ENCODE measurements at places on chromosomes 1 and 21.

- no peak for DNase-seq
Observed at GRCh38 chr1:202245391-202245790, 51.8 kb downstream of the LGR6 start.

DNA sequence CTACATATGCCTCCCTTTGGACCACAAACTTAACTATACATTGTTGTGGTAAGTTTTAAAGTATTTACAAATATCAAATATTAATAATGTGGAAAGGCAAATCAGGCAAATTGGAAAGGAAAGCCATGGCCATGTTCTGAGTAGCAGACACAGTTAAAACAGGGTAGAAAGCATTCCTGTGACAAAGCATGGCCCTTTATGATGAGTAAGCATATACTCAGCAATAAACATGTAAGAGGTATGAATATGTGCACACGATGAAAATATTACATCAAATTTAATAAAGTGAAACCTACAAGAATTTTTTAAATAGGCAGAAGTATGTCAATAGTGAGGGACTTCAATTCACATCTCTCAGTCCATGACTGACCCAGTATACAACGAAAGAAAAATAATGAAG, 389.2 kb downstream of the DSCAM start:
- DNase-seq: no peak

GRCh38 chr21:36613059-36613458, 85.9 kb upstream of the SIM2 start:
- no peak for DNase-seq

GRCh38 chr1:154943649-154944400, 7.3 kb upstream of the PMVK start:
- DNase-seq: peak; percentile 49

DNA sequence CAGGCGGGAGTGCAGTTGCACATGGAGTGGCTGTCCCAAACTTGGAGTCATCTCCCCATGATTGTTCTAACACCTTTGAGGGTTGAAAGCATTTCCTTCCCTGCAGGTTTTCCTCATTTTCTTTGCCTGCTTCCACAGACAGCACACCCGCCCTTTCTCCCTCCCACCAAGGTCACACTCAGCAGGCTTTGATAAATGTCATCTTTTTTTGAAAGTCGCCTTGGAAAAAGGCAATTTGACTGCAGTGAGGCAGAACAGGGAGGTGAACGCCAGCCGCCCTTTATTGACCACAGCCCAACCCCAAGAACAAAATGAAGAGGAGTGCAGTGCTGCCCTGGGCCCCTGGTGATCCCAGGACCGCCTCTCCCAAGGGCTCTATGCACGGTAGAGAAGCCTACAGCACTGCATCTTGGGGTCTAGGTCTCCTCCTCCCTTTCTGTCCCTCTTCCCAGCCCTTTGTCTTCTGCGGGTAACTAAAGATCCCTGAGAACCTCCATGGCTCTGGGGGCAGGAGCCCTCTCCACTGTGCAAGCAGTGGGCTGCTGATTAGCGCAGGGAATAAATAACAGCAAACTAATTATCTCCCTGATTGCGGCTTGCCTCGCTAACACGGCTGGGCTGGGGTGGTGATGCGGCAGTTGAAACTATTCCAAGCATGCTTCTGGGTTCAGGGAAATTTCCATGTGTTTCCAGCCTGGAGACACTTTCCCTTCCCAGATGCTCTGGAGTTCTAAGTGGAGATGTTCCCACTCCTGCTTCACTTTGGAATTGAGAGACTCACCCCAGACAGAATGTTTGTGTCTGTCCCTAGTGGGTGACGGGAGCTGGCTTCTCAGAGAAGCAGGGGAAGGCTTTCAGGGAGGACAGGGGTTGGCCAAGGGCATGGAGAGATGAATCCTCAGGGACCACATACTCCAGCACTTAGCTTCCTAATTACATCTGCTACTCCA, 11.8 kb upstream of the AMIGO1 start:
- no peak for DNase-seq

GRCh38 chr21:25717491-25718147, 17.1 kb downstream of the ATP5PF start:
- DNase-seq: no peak

DNA sequence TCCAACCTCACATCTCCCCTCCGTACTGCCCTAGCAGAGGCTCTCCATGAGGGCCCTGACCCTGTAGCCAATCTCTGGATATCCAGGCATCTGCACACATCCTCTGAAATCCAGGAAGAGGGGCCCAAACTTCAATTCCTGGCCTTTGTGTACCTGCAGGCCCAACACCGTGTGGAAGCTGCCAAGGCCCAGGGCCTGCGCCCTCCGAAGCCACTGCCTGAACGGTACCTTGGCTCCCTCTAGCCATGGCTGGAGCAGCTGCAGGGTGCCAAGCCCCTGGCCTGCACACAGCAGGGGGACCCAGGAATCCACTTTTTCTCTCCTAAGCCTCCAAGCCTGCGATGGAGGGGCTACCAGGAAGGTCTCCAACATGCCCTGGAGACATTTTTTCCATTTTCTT, 84.2 kb downstream of the PTGER3 start:
- no peak for DNase-seq

DNA sequence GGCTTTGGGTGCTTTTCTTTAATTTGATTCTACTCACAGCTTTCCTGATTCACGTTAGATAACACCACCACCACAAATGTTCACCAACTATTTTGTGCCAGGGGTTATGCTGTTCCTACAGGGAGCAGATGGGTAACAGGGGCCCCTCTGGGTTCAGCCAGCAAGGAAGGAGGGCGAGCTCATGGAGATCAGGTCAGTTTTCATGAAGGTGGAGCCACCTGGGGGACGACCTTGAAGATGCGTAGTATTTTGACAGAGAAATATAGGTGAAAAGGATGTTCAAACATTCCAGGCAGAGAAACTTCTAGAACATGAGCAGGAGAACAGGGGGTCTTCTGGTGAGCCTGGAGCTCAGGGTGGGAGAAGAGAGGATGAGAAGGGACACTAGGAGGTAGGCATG, 28.9 kb downstream of the KIAA0040 start:
- DNase-seq: no peak

DNA sequence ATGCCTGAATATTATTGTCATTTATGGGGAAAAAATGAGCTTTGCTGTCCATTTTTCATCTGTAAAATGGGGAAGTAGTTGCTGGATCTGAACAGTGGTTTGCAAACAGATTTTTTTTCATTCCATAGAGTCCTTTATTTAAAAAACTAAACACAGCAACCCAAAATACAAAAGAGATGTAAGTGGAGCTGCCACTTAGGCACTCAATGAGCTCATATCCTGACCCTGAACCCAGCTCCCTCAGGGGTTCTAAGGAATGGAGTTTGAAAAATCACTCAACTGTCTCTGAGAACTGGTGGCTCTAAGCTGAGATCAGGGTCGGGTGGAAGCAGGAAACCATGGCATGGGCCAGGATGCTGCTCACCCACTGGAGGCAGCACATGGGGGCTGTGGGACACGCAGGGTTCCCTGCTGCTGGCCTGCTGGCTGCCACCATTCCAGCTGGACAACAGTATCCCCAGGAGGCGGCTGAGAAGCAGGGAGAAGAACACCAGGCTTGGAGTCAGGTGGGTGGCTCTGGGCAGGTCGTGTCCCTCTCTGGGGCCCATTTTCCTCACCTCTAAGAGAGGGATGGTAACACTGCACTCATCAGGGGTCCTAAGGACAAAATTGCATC, 9.6 kb upstream of the ECE1 start:
- no peak for DNase-seq

DNA sequence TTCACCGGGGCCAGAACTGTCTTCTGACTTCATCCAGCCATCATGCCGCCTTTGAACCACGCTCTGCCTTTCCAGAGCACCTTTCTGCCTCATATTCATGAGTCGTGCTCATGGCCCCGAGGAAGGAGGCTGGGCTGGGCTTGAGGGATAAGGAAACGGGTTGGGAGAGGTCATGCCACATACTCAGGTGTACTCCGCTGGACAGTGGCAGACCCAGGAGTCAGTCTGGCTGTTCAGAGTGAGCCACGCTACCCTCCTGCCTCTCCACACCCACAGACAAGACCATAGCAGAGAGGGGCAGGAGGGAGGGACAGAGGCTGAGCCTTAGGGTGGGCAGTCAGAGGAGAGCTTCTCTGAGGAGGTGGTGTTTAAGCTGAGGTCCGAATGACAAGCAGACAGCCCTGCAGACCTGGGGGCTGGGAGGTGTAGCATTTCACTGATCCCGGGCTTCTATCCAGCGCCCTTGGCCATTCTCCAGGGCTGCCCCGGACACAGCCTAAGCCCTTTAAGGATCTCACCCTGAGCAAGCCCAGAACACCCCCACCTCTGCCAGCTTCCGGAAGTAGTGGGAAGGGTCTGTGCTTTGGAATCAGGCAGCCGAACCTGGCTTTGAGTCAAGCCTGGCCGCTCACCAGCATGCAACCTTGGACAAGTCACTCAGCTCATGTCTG, 102.3 kb downstream of the LACTBL1 start:
- no peak for DNase-seq

DNA sequence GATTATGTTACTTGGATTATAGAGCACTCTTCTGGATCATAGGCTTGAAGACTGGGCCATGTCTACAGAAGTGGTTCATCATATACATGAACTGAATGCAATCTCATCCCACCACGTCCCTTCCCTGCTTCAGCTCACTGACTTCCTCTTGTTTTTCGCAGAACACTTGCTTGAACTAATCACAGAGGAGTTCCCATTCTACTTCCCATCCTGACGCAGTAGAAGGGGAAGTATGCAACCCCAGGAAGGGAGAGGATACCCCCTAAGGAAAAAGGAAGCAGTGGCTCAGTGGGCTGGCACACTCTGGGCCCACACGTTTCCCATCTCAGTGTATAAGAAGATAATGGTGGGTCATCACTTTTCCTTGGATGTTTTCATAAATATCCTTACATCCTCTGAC, 36.2 kb downstream of the CASQ2 start:
- DNase-seq: peak; percentile 70

GRCh38 chr1:228272331-228272791, 64.5 kb downstream of the OBSCN start:
- DNase-seq: no peak

GRCh38 chr1:224092111-224092510, 21.8 kb upstream of the FBXO28 start:
- DNase-seq: no peak

- no peak for DNase-seq
Observed at GRCh38 chr1:103496014-103496635, 29.4 kb upstream of the RNPC3 start.

DNA sequence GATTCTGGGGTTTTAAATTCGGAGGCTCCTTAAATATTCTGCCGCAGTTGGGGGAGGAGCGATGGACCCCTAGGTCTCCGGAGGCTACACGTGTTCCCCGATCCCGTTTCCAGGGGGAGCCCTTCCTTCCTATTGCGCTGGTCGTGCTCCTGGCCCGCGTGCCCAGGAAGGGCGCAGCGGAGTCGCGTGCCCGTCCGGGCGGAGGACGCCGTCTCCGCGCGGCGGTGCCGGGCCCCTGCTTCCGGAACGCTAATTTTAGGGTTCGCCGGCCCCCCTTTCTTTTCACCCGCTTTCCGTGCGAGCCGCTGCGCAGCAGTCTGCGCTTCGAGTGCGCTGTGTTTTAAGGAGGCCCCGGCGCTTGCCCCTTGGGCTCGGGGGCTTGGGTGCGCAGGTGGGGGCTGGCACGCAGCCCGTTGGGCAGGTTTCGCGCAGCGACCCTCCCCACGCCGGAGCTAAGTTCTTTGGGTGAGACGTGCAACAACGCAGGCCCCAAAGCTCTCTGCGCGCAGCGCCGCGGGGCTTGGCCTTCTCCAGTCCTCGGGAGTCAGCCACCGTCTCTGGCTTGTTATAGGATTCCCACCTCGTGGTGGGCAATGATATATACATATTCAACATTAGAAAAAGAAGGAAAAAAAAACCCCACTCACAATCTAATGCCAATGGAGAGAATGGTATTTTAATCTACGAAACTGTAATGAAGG, 43.5 kb upstream of the DNAJC6 start:
- peak; percentile 25 for DNase-seq

- no peak for DNase-seq
Observed at GRCh38 chr1:36532810-36533401, 50.2 kb upstream of the CSF3R start.

GRCh38 chr21:30234643-30235042, 18.7 kb upstream of the CLDN8 start:
- DNase-seq: no peak

DNA sequence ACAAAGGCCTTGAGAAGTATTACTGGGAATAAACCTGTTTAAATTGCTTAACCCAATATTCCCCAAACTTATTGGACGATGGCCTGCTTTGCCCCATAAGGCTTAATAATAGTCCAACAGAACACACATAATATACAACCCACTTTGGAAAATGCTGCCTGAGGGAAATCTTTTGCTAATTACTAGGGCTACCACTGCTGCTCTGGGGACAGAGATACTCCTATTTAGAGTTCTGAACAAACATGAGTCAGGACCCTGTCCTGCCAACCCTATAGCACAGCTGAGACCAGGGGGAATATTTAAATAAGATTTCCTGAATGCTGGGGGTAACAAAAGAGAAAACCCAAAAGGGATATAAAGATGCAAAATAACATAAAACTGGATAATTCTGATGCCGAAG, 139.1 kb downstream of the BRINP2 start:
- no peak for DNase-seq

DNA sequence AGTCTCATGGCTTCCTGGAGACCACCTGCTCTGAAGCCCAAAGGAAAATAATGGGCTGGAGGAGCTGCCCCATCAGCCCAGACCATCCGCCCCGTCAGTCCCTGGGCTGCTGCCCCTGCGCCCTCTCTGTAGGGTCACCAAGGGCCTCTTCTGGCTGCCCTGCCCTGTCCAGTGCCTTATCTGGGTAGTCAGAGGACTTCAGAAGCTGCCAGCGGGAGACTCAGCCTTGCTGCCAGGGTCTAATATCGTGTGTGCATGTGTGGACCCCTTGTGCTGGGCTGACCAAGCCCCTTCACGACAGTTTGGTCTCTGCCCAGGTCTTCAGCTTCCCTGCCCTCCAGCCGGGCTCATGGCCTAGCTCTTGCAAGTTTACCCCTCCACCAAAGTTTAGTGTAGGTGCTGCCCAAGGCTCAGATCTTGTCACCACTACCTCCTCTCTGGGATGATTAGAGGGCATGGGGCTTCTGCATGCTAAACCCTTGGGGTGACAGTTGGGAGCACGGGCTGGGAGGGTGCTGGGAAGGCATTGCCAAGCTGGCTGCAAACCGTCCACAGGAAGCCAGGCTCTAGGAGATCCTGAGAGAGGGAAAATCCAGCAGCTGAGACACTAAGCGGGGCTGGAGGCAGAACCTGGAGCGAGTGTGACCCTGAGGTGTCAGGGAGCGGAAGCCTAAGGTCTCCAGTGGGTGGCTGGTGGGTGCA, 20.6 kb downstream of the NENF start:
- DNase-seq: no peak

- DNase-seq: no peak
Observed at GRCh38 chr1:155287987-155288543, 10.8 kb downstream of the HCN3 start.

DNA sequence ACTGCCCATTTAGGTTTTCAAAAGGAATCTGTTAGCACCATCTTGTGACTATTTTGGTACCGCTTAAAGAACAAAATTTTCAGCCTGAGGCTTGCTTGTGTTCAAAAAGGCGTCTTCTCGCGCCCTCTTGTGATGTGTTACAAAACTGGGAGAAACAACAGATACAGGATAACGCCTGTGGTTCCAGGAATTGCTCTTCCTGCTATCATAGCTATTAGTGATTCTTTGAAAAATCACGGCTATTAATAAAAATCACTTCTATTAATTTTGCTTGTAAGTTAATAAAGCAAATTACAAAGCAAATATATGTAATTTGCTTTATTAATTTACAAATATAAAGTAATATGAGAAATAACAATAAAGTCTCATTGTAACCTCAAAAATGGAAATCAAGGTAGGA, 82.2 kb upstream of the ABCD3 start:
- DNase-seq: peak; percentile 84
